ENCODE measurements at places on chromosomes 11 and 22.

DNA sequence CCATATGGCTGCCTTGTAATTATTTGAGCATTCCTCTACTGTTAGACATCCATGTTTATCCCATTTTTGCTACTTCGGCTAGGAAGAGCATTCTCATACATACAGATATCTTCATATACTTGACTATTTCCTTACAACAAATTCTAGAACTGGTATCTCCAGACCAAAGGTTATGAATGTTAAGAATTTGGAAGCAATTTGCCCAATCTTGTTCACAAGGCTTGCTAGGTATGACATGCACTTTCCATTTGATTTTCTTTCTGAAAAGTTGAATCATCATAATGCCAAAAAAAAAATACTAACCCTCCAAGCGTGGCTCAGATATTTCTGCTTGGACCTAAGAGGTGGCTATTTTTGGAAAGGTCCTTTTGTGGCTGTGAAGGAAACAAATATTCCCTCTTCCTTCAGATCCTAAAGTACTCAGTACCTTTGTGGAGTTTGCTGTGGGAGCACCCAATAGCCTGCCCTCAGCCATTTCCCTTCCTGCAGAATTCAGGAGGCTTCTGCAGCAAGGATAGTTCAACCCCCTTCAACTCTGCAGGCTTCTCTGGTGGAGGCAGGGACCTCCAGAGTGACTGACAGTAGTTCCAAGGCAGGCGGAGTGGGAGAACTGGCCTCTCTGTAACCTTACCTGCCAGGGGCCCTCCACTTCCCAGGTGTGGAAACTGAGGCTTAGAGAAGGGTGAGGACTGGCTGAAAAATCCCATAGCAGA lies 22.0 kb upstream of the CPT1A start:
- DNase-seq, result no peak

DNA sequence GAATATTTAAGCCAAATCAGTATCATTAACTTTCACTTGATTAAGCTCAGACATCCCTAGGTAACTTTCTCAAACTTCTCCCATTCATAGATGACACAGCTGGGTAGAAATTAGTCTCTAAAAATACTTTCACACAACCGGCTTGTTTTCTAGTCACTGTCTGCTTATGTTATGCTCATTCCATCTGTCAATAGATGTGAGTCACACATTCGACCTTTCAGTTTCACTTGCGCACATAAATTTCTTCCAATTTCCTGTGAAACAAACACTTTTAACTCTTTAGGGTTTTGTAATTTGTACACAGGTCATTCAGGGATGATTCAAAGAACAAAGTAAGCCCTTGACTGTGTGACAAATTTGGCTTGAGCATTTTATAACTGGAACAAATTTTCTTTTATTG lies 723.0 kb downstream of the KCNA4 start:
- DNase-seq, result no peak

- no peak for DNase-seq
Observed at GRCh38 chr11:82845356-82846353, 54.6 kb downstream of the PRCP start.

- no peak for DNase-seq
Observed at GRCh38 chr11:109329716-109330115, 92.3 kb upstream of the C11orf87 start.

GRCh38 chr11:8312986-8313385 lies 49.3 kb upstream of the LMO1 start:
- DNase-seq, result no peak

GRCh38 chr11:34602245-34602644 lies 18.6 kb upstream of the EHF start:
- no peak for DNase-seq

GRCh38 chr11:61586792-61587430 lies 6.0 kb upstream of the SYT7 start:
- no peak for DNase-seq
